ENCODE measurements at places on chromosomes 6 and 20.
A peak's percentile ranks its signal among the peaks of the same experiment; 100 is the strongest.

- DNase-seq: no peak
Measured at GRCh38 chr6:51616243-51616642, 471.2 kb downstream of the PKHD1 start.

- no peak for DNase-seq
Measured at GRCh38 chr6:98717322-98717877, 117.0 kb upstream of the POU3F2 start.

GRCh38 chr20:53128004-53128403 is 155.8 kb downstream of the TSHZ2 start:
- DNase-seq: no peak

DNA sequence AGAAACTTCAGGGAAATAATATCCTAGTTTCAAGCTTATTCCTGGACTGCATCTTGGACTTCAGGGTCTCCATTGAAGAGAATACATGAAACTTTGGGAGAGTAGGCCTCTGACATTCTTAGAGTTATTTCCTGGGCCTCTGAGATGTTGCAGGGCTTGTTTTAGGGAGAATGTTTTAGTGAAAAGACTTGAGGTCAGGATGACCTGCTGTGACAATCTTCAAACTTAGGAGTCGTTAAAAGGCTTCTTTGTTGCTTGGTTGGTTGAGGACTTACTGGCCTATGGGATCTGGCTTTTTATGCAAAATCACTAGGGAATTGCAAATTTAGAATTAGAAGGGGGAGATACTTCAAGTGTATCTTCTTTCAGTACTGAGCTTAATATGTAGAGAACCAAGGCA is 613.2 kb upstream of the FLRT3 start:
- DNase-seq: no peak

GRCh38 chr20:11569163-11569562 is 348.5 kb upstream of the BTBD3 start:
- no peak for DNase-seq

DNA sequence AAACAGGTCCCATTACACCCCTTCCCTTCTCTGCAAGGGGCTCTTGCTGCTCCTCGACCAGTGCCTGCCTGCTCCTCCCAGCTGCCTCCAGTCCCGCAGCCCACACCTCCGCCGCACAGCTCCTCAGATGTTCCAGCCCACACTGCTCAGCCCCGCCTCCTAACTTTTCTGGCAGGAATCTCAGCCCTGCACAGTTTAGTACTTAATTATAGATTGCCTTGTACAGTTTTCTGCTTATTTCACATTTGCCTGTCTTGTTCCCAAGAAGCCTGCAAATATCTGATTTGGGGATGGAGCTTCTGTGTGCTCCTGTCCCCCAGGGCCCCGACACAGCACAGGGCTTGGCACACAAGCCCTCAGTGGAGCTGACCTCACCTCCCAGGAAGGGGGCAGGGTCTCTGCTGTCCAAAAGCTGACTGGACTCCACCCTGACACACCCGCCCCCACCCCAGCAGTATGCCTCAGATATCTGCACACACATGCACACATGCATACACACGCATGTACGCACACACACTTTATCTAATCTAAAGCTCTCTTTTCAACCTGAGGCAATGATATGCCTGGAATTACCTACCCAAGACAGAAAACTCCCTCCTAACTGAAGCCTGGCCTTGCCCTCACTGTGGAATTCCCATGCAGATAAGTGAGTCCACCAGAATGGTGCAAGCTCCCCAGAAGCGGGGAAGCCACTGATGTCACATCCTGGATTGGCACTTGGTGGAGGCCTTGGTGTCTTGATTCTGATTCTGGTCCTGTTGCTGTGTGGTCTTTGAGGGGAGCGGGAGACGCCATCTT is 1.2 kb upstream of the PNPLA1 start:
- no peak for DNase-seq

GRCh38 chr20:23507346-23507745 is 16.4 kb downstream of the CST8 start:
- DNase-seq: no peak

GRCh38 chr6:135540207-135540840 is 42.8 kb upstream of the AHI1 start:
- DNase-seq: no peak

DNA sequence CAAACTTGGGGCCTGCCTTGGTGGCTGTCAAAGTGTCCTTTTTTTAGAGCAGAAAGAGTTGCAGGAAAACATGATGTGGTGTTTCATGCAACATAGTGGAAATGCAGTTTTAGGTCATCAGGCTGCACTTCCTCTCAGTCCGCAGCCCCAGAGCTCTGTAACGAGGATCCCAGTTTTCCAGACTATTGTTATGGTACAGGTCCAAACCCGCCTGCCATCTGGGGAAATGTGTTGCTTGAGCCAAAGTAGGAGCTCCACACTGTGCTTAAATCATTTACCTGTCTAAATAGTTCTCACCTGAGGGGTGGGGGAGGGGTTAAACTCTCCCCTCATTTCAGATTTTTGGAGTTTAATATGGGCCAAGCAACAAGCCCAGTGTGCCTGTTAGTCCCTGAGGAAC is 59.8 kb downstream of the GOPC start:
- DNase-seq: no peak

DNA sequence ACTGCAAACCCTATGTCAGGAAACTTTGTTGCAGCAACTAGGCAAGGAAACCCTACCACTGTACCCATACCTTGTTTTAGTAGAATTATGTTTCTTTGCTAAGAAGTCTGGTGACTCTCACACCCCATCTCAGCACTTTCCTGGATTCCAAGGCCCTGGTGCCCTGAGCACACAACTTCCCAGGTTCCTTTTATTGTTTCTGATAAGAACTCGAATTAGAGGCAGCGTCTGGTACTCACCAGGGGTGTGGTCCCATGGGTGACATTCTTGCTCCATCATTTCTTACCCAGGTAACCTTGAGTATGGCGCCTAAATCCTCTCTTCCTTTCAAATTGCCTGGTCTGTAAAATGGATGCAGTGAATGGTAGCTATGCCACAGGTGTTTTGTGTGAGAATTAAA is 34.1 kb downstream of the MYB start:
- DNase-seq: no peak

GRCh38 chr6:7647504-7647903 is 57.5 kb downstream of the SNRNP48 start:
- no peak for DNase-seq

DNA sequence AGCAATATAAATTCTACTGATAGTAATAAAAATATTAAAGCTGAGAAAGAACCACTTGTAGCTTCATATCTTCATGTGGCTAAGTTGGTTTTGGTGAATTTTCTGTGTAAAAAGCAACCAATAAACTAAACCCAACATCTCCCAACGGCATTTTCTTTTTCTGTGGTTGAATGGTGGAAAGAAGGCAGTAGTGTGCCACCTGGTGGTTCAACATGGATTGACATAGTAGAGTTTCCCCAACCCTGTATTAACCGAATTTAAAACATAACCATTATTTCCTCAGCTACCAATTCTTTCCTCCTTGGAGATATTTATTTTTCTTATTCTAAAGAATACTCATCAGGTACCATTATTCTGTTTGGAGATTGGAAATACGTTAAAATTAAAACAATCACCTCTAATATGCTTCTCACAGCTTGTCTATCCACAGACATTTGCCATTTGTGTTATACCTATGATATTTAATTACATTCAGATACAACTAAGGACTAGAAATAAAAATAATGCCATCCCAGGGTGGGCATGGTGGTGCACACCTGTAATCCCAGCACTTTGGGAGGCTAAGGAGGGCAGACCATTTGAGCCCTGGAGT is 117.1 kb upstream of the EEF1E1 start:
- no peak for DNase-seq

GRCh38 chr6:5457041-5457440 is 195.7 kb downstream of the FARS2 start:
- no peak for DNase-seq

DNA sequence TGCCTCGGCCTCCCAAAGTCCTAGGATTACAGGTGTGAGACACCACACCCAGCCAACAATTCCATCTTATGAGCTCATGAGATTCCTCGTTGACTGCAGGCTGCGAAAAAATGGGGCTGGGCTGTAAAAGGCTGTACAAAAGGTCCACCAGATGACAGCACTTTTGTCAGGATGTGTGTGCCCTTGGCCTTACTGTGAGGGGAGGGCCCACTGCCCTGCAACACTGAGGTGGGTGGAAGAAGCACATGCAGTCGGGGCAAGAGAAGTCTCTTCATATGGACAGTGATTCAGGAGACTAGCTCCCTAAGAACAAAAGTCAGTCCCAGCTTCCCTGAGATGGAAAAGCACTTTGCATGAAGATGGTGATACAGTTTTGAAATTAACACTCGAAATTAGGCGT is 50.5 kb downstream of the KCTD20 start:
- no peak for DNase-seq

- DNase-seq: no peak
Measured at GRCh38 chr20:35871259-35871771, 83.0 kb downstream of the SCAND1 start.

DNA sequence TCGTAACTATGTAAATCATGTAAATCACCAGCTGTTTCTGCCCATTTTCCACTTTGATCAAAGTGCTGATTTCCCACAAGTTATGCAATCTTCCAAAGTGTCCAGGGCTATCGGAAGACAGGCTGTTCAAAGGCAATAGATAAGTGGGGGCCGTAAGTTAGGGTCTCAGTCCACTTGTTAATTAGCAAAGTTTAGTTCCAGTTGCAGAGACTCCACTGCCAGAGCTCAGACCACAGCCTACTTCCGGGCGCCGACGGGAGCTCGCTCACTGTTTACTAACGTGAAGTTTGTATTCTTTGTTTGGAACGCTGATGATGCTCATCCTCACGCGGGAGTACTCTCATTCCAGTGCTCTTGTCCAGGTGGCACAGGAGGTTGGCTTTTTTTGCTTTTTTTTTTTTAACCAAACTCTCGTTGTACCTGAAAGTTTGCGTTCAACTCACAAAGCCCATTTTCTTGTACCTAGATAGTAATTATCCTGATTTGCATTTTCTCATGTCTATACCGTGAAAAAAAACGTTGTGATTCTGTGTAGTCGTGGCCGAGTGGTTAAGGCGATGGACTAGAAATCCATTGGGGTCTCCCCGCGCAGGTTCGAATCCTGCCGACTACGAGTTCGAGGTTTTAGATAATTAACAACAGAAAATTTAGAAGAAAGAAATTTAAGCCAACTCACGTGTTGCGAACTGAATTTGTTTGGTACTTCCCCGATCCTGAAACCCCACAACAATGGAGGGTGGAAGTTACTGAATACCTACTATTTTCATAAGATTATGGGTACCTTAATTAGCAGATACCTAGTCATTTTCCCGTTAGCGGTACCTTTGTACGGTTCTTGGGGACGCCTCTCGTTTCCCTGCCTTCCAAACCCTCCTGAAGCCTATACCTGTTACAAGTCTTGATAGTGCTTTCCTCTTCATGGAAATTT is 29.9 kb upstream of the ZNF184 start:
- DNase-seq: peak; percentile 73

DNA sequence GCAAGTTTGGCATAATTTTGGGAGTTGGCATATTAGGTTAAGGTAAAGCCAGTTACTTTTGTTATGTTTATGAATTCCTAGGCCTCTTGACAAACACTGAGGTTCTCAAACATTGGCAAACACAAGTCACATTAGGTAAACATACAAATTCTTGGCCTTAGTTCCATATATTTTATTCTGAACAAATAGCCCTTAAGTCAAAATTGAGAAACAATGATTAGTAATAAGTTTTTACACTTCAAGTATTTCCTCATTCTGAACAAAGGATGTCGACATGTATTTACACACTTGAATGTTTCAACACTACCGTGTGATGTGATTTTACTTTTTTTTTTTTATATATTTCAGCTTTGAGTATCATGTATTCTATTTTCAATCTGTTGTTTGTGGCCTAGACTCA is 3.8 kb upstream of the ECHDC1 start:
- DNase-seq: no peak

DNA sequence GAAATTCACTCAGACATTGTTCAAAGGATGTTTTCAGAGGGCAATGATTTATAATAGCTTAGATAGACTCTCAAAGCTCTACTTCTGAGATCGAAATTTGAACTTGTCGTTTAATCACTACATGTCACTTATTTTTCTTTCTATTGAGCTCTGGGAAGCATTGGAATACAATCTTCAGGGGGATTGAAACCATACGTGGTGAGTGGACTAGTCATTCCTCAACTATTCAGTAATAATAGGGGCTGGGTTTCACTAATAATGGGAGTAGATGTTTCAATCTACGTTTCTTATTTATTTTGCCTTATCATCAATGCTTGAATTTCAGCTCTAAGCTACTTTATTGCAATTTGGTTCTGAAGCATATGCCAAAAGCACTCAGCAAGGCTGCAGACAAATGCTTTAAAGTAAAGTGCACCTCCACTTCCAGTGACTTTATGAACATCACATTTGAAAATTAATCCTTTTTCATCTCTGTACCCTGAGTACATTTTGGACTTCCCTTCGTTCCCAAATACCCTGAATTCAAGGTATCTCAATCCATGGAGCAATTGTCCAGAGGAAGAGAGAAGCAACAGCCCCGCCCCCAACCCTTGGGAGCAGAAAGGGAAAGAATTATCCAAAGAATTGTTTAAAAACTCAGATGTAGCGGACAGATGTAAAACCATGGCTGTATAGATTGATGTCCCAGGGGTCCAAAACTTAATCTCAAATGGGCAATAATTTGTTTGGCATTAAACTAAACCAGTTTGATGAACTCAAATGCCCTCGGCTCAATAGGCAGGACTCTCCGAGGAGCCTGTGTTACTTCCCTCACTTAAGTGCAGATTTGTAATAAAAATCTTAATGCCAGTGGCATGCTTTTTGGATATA is 68.1 kb downstream of the HFE start:
- DNase-seq: no peak

- DNase-seq: no peak
Measured at GRCh38 chr20:37439223-37439933, 81.7 kb upstream of the NNAT start.

DNA sequence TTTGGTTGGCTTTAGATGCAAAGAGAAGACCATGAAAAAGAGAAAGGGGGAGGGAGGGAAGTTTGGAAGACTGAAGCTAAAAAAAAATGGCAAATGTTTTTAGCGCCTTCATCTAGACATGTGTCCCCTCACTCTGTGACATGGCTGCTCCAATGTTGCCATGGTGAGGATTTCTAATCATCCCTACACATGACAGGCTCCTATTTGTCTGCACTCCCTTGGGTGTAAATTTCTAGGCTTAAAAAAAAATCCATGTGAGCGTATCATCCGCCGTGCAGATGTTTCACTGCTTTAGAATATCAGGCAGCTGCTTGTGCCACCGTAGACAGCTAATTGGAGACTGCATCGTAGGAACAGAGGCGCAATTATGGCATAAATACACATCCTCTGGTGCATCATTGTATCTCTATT is 761.1 kb upstream of the MMS22L start:
- DNase-seq: no peak

DNA sequence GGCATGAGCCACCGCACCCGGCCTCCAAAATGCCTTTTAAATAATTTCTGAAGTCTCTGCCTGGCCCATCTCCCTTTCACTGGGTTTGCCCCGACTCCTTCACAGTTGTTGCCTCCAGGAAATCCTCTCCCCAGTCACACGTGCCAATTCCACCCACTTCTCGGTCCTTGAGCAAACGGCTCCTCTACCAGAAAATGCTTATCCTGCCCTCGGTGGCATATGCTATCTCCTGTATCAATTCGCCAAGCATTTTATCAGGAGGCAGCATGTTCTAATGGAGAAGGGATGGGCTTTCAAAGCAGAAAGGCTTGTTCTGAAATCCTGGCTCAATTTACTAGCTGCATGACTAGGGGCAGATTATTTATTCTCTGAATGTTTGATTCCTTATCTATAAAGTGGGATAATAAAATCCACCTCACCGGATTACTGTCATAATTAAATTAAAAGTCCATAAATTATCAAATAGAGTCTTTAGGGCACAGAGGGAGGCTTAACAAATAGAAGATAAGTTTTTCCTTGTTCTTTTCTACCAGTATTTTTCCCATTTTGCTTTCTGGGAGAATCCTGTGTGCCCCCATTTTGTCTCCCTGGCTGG is 66.3 kb downstream of the PPP1R3G start:
- DNase-seq: no peak

GRCh38 chr6:44138717-44139350 is 11.5 kb downstream of the TMEM63B start:
- DNase-seq: no peak

Data from activated T-cell treated with anti-CD3 and anti-CD28 coated beads, Interleukin-2, amount 50 U/mL, for 1 hour (primary cell).